AG04449 (cell line): ENCODE measurements at places on chromosomes 1 and 21.

DNA sequence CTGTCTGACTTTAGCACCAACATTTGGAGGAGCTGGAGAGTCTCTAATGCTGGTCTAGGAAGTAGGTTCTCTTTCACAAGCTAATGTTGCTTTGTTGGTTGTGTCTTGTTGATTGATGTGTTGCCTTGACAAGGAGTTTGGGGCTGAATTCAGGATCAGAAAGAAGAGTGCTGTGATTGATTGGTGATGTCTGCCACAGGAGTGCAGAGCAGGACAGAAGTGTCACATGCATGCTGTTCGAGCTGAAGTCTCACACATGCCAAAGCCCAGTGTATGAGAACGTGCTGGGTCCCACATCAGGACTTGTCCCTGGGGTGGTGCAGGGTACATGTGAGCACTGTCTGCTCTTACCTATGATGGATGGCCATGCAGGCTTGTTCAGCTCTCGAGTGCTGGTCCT, 694.4 kb downstream of the MATN1 start:
- no peak for DNase-seq

GRCh38 chr1:98388441-98388840, 273.1 kb upstream of the SNX7 start:
- peak; percentile 7 for DNase-seq

GRCh38 chr1:32349211-32349708, 13.0 kb downstream of the FAM229A start:
- DNase-seq: no peak

GRCh38 chr1:223257856-223258550, 106.0 kb downstream of the SUSD4 start:
- DNase-seq: no peak

DNA sequence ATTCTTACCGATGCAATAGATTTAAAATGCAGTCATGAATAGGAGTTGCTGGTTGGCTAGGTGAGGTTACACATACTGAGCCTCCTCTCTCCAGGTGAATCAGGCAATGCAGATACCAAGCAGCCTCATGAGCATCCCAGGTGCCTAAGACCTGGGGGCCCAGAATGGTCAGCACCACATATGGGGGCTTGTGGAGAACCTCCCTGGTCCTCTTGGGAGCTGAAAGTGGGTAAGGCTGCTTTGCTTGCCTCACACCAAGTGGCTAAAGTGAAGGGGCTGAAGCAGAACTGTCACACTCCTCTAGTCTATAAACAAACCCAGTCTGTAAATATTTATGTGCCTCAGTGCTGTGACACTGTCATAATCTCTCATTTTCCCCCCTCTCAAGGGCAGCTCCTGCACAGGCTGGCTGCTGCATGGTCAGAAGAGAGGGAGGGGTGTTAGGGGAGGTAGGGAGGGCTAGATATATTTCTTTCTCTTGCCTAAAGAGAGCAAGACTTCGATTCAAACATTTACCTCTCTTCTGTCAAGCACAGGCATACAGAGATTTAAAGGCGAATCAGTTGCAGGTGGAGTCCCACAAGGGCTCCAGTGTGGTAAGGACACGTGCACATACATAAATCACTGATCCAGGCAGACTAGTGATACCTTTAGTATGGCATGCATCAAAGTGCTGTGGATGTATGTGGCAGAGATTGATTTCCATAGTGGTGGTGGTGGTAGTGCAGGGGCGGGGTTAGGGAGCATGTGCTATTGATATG, 157.9 kb upstream of the TNR start:
- DNase-seq: no peak

DNA sequence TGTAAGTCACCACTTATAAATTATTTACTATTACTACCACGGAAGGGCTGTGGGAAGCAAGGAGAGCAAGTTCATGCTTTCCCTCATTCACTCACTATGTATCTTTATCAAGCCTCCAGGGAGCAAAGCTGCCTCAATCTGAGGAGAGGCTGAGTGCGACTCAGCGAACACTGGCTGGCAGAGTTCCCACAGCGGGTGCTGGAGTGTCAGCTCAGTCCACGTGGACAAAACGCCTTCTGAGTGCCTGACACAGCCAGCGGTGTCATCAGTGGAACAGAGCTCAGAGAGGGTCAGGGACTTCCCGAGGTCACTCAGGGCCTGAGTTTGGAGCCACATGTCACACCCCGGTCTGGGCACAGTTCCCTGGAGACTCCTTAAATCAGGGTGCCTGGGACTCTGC, 16.9 kb downstream of the MATN1 start:
- no peak for DNase-seq
